ENCODE measurements at places on chromosomes 4 and X.

DNA sequence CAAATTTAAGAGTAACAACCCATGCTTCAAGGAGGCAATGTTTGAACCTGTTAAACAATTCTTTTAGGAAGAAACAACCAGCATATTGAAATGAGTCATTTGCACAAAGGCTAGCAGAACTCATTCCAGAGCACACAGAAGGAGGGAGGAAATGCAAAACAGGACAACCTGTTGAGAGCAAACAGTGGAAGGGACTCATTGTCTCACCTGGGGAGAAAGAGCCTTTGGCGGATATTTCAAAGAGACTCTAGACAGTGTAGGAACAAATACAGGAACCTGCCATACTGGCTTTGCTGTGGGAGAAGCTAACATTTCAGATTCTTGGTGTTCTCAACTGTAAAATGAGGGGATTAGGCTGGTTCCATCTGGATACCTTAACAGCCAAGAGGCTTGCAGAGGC, 14.8 kb upstream of the RASGEF1B start:
- DNase-seq: no peak

DNA sequence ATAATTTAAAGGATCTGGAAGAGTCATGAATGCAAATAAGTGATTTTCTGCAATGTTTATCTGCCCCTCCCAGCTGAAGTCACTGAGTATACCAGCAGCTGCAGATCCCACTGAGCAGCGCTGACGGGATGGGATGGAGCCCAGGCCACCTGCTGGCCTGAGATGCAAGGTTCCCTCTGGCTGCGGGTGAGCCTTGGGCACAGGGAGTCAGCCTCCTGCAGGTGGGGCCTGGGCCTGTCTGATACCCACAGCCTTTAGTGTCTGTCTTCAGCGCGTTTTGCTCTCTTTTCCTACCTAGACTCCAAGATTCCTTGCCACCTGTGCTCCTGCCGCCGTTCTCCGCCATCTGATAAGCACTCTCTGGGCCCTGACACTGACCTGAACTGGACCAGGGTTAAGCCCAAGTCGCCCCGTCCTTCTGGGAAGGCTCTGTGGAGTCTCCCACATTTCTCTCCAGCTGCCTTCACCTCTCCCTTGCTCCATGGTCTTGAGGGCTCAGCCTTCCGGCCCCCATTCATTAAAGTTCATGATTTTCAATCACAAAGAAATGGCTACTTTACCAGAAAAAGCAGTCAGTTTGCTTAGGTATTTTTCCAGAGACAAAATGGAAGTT, 223.1 kb upstream of the FAT1 start:
- DNase-seq: no peak

DNA sequence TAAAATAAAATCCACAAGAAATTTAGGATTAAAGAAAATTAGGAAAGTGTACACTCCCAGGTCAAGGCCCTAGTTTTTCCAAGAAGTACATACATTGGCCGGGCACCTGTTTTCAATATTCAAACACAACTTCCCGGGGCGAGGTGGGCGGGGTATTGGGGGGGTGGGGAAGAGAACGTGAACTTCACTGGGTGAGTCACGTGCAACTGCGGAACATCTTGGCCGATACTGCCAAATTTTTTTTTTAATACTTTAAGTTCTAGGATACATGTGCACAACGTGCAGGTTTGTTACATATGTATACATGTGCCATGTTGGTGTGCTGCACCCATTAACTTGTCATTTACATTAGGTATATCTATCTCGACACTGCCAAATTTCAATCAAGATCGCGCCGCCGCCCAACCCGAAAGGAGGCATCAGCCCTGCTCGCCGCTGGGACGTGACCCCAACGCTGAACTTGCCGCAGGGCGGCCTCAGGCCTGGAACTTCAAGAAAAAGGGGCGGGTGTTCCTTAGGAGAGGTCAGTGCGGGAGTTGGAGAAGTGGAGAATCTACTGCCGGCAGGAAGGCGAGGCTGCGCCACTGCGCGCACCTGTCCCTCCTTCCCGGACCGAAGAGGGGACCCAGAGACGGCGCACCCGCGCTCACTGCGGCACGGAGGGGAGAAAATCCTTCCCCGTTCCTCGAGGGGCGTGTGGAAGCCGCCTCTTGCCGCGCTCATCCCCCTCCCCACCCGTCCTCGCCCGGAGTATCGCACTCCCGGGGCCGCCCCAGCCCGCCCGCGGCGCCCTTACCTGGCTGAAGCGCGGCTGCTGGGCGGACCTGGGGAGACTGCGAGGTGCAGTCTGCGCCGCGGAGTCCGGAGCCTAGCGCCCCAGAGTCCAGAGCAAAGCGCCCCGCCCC, at the start of gene TEC:
TEC (minus strand) TSS at position 883 of the 905 bp plus-strand sequence. CDS start 41,224 bp downstream, outside the sequence.
- DNase-seq: no peak

DNA sequence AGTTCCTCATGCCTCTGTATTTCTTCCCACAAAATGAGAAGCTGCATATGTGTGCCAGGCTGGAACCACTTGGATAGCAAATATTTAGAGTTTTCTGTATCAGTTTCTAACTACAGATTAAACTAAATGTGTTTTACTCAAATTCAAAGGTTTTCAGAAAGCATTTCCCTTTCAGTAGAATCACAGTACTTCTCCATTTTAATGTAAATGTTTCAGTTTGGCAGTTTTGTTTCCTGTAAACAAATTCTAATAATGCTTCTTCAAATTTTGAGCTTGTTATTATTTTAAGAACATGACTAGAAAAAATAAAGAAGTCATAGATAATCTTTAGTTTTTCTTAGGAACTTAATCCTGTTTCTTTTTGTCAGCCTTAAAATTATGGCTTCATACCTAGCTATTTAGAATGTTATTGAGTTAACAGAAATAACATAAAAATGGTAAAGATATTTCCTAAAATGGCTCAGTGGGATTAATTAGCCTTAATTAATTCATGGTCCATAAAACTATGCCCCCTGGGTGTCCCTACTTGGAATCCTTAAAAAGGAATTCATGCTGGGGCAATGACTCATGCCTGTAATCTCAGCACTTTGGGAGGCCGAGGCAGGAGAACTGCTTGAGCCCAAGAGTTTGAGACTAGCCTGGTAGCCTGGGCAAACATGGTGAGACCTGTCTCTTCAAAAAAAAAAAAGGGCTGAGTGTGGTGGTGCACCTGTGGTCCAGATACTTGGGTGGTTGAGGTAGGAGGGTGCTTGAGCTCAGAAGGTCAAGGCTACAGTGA, 83.8 kb upstream of the GPR34 start:
- no peak for DNase-seq

DNA sequence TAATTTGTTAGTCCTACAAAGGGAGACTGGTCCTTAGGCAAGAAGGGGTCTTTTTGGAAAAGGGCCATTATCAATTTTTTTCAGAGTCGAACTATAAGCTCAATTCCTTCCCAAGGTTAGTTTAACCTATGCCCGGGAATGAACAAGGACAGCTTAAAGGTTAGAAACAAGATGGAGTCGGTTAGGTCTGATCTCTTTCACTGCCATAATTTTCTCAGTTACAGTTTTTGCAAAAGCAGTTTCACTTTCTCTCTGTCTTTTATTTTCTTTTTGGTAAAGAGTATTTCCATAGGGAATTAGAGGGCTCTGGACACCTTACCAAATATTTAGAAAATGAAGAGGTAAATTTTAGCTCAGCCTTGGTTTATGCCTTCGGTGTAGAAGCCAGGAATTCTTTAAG, 64.1 kb downstream of the TRIM2 start:
- DNase-seq: no peak

DNA sequence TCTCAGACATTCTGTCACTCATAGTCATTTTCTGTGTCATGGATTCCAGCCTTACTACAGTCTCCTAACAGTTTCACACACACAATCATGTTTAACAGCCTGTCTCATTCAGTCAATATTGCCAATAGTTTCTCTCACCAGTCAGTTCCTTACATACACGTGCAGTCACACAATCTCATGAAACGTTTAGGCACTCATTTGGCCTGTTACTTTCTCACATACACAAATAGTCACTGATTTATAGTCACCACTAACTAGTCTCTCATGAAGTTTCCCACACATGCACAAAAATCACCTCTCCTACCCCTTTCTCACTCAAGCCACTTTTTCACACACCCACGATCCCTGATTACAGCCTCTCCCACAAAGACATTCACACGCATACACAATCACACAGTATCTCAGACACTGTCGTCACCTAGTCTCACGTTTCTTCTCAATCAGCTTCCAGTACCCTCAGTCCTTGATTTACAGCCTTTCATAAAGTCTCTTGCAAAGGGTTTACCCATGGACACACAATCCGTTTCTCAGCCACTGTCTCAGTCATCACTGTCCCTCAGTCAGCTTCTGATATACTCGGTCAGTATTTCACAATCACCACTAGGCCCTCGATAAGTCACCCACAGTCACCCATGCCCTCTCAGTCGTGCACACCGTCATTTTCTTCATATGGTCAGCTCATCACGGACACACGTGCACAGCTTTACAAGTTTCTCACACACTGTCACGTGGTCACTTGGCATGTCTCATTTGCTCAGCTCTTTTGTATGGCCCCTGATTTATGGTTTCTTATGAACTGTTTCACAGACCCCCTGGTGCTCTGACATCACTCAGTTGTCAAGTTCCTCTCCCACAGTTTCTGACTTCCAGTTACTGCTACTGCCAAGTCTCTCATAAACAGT, 4.2 kb upstream of the CFP start:
- DNase-seq: no peak

DNA sequence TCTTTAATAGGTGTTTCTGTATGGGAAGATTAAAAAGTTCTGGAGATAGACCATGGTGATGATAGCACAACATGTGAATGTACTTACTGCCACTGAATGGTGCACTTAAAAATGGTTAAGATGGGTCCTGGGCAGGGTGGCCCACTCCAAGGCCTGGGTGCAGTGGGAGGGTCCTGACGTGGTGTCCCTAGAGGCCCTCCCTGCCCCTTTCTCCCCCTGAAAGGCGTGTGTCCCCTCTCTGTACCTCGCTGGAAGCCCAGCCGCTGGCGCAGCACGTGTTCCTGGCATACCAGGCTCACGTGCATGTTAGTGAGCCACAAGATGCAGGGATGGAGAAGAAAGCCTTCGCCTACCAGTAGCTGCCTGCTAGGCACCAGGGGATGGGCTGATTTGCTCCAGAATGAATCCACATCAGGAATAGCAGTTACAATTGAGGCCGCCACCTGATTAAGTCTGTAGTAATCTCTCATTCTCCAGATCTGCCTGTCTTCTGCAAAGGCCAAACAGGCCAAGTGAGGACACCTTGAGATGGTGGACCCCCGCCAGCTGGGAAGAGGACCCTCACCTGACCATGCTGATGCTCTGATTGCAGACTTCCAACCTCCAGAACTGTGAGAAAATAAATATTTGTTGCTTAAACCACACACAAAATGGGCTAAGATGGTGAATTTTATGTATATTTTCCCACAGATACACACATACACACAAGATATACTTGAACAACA, 67.5 kb downstream of the COQ2 start:
- DNase-seq: no peak

DNA sequence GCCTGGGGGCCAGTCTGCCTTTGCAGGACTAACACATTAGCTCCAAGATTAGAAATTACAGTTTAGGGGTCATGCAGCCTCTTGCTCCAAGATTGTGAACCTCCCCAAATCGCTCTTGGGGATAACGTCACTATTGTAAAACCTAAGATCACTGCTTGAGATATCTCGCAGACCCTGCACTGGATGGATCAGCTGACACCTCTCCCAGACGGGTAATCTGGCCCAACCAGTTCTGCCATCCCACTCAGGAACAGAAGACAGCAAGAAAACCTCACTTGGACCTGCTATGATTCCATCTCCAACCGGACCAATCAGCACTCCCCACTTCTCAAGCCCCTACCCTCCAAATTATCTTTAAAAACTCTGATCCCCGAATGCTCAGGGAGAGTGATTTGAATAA, 431.2 kb downstream of the GPM6A start:
- no peak for DNase-seq

DNA sequence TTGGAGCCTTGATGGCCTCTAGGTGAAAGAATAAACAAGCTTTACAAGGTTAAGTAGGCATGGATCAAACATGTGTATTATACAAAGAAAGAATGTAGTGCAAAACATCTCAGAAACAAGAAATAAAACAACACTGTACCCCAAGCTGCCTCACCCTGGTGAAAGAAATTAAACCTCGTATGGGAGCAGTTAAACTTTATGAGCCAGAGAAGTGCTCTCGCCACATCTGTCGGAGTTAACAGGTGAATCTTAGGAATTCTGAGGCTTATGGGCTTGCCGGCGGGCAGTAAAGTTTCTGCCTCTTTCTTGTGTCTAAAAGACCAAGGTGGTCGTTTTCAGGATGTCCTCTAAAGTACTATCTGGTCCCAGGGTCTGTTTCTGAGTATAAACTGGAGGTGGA, 34.0 kb upstream of the ARSH start:
- DNase-seq: no peak

GRCh38 chrX:27751976-27752375, 55.8 kb upstream of the MAGEB10 start:
- DNase-seq: no peak

DNA sequence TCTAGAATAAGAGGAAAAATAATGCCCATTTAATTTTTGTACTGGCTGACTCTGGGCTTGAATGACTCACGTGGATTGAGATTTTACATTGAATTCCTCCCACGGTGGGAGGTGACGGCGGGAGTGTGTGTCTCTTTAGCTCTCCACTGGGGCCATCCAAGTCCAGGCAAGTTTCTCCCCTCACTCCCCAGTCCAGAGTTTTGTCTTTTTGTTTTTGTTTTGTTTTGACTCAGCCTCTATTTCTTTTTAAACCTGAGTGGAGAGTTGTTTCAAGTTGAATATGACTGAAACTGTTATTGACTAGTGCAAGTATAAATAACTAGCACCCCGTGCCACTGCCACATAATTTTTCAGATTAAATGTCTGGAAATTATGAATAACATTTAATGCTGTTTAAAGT, 13.6 kb downstream of the CHST7 start:
- no peak for DNase-seq

DNA sequence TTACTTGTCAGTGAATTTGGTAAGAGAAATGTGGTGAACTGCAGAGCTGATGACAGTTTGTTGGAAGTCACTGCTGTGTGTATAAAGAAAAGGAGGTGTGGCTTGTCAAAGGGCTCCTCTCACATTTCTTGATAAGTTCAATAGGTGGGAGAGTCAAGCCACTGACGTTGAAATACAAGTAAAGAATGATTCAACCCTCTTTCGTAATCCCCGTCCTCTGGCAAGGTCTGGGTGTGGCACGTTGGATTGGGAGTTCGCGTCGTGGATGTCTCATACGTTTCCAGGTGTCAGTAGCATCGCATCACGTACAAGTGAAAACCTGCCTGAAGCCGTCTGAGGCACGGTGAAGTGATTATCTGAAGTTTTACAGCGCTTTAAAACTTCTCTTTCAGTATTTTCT, 76.4 kb downstream of the EGF start:
- DNase-seq: no peak

- no peak for DNase-seq
Observed at GRCh38 chrX:112380541-112381278, 298.1 kb upstream of the TRPC5 start.

DNA sequence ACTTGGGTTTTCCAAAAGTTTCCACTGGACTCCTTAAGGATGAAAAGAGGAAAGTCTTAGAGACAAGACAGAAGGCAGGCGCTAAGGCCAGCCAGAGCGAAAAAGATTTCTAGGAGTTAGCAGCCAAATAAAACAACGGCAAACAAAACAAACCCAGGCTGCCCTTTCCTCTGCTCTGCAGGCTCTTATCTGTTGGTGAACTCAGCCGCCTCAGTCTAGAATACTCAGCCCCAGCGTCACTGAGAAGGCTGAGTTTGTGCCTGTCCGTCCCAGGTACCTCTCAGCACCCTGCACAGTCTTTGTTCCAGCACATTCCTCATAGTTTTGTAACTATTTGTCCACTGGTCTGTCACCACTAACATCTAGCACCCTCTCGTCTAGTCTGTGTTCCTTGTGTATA, 75.6 kb upstream of the FAM9C start:
- no peak for DNase-seq
